Stimulated activated CD4-positive, alpha-beta T cell treated with anti-CD3 and anti-CD28 coated beads, TNF-alpha, amount 100 ng/mL, for 1 hour (primary cell): ENCODE measurements at places on chromosomes 3 and 15.

GRCh38 chr3:171835116-171835515 lies 8.0 kb upstream of the TMEM212 start:
- no peak for DNase-seq

DNA sequence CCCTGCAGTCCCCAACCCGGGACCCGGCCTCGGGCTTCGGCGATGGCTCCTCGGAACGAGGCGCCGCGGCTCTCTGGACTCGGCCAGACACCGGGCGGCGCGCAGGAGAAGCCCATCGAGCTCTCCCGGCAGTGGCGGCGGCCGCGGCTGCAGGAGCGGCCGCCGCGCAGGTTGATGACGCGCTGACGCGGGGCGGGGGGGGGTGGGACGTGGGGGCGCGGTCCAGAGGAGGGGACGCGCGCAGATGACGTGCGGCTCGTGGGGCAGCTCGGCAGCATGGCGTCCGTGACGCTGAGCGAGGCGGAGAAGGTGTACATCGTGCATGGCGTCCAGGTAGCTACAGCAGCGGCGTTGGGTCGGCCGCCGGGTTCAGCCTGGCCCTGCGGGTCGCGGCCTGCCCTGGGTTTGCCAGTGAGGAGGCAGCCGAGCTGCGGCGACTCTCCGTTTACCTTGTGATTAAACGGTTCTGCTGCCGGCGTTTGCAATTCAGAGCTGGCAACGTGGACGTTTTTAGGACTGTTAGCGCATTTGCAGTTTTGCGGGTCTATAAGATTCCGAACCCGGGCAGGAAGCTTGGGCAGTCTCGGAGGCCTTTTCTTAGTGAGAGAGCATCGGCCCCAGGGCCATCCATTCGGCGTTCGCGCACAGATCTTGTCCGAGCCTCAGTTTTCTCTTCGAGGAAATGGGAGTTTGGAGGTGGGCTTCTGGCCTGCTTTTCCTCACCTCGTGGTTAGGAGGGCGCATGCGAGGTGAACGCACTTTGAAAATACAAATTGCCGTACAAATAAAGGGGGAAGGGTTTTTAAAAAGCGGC lies at the start of the genes EXOSC7 and ZDHHC3:
Gene EXOSC7 (plus strand): TSS at position 243 of the 814 bp plus-strand sequence. CDS start 34 bp downstream, at position 277.
Gene ZDHHC3 (minus strand): TSS at position 173 of the 814 bp plus-strand sequence. CDS start 16,738 bp downstream, outside the sequence.
- peak; percentile 77 for DNase-seq

- no peak for DNase-seq
Measured at GRCh38 chr3:142282503-142282902, 57.1 kb upstream of the GK5 start.

DNA sequence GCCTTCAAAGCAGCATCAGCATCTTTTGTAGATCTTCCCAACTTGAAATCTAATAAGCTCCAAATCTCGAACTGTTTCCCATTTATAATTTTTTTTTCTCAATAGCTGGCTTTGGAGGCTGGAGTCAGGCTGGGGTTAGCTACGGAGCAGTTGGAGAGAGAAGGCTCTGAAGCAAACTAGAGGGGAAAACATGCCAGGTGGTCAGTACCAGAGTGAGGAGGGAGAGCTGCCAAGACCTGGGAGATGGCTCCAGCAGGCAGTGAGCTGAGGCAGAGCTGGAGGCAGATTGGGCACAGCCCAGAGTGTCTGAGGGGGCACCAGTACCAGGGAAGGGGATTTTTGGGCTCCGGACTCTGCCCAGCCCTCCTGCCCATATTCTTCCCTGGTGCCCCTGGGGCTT lies 311.2 kb downstream of the RPLP1 start:
- DNase-seq, result no peak

GRCh38 chr15:39354189-39354588 lies 226.7 kb upstream of the THBS1 start:
- no peak for DNase-seq

GRCh38 chr3:29655015-29655747 lies 374.3 kb downstream of the RBMS3 start:
- DNase-seq, result no peak

- no peak for DNase-seq
Measured at GRCh38 chr15:69657626-69658025, 205.0 kb downstream of the RPLP1 start.

DNA sequence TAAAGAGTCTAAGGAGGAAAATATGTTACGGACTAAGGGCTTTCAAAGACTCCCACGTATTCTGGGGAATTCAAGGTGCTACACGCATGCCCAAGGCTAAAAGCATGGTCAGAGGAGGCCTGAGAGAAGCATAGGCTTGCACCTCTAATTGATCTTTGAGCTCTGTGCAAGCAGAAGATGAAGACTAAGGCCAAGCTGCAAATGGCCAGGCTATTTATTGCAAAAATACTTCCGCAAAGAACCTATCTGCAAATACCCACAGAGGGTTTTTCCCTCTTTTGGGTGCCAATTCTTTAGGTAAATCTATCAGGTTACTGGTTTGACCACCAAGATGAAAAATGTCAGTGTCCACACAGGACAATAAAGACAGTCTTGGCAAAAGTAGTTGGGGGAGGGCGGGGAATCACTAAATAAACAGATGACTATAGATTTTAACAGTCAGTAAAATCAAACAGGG lies 119.5 kb downstream of the STAG1 start:
- no peak for DNase-seq

DNA sequence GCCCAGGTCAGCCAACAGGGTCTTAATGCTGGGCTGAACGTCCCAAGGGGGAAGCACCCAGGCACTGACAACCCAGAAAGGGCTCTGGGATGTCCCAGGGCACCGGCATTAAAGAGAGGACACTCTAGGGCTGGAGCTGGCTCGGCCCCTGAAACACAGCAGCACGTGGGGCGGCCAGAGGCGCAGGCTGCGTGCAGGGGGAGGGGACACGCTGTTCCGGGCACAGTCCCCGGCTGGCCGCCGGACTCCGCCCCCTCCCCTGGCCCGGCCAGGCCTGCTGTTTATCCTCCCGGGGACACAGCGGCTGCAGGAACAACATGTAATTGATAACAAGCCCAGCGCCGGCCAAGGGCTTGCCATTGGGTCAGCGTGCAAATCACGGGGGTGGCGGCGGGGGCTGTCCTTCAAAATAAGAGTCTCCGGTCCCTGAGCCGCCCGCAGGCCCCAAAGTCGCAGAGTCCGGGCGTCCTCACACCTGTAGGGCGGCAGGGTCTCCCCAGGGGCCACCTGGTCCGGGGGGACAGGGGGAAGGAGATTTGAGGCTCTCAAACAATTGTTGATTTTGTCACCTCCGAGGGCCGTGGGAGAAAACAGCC lies 1.3 kb downstream of the KLF15 start:
- DNase-seq, result no peak

- DNase-seq, result no peak
Measured at GRCh38 chr3:20904671-20905070, 718.7 kb upstream of the SGO1 start.

DNA sequence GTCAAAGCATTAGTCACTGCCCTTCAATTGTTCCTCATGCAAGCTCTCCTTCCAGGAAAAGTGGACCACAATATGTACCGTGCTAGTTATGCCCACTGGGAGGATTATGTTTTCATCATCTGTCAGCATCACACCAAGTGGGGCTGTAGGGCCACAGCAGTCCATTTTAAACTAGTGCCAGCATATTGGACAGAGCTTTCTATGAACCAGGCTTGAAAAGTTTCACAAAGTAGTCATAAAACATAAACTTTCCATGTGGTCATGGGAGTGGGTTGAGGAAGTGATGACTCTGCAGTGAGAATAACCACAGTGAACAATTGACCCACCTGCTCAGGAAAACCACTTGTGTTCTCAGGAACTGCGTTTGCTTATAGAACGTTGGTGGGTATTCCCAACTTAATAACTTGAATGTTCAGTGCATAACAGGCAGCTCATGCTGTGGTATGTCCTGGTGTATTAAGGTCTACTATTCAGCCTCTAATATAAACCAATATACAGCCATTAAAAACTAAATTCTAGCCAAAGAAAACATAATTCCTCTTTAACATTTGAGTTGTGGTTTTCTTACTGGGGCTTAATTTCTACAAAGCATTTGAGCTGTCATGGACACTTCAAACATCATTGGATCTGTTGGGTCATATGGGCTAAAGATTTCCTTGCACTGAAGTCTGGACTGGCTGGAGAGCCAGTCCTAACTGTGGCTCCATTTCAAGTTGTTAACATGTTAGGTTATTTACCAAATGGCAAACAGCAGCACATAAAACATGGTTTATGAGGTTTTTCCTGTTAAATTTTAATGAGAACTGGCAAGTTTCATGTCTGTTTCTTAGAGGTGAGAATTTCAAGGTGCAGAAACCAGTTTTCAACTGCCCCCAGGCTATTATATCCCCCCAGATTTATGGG lies 274.1 kb downstream of the OTOL1 start:
- DNase-seq, result no peak

GRCh38 chr3:78140866-78141265 lies 1101.0 kb downstream of the ROBO2 start:
- DNase-seq, result no peak

DNA sequence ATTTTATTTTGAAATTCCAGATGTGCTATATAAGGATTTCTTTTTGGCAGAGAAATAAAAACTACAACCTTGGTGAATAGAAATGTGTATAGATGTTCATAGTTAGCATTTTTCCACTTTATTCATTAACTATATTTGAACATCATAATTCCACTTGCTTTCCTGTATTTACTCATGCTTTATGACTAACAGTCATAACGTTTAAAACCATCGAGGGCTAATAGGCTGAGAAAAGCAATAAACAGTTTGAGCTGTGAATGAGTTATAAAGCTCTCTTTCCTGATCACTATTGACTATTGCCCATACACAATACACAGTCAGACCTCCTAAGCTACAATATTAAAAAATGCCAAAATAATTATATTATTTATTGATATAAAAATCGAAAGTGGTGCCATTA lies 502.1 kb upstream of the RASGRP1 start:
- DNase-seq, result no peak

GRCh38 chr3:14397531-14397930 lies 4.9 kb upstream of the SLC6A6 start:
- no peak for DNase-seq

GRCh38 chr3:140143367-140144069 lies 208.5 kb downstream of the CLSTN2 start:
- DNase-seq, result no peak

DNA sequence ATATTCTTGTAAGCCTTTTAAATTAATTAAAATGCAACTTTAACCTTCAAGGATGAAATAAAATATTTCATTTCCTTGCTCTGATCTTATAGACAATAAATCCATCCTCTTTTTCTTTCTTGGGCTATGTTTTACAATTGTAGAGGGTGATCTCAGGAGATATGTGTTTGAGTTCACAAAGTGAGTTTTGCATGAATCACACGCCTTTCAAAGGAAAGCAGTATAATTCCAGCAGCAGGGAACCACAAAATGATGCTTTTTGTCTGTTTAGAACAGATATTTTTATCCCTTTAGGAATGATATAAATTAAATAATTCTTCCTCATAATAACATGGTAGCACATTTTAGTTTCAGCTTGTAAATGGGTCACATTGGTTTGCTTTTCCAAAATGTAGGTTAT lies 191.2 kb downstream of the SEMA6D start:
- DNase-seq, result no peak

DNA sequence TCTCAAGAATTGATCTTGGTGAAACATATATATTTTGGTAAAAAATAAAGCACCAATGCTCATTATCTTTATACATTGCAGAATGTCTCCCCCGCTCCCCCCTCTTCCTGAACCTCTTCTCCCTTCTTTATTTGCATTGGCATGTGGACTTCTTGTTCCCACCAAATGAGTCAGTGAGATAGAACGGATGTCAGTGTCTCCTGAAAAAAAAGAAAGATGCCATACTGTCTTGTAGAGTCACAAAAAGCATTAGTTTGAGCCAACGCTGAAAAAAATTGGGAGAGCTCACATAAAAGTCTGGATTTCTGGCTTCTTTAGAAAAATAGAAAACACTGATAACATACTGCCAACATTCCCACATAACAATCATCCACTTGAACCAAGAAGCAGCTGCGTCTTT lies 32.0 kb upstream of the STXBP5L start:
- DNase-seq, result no peak

DNA sequence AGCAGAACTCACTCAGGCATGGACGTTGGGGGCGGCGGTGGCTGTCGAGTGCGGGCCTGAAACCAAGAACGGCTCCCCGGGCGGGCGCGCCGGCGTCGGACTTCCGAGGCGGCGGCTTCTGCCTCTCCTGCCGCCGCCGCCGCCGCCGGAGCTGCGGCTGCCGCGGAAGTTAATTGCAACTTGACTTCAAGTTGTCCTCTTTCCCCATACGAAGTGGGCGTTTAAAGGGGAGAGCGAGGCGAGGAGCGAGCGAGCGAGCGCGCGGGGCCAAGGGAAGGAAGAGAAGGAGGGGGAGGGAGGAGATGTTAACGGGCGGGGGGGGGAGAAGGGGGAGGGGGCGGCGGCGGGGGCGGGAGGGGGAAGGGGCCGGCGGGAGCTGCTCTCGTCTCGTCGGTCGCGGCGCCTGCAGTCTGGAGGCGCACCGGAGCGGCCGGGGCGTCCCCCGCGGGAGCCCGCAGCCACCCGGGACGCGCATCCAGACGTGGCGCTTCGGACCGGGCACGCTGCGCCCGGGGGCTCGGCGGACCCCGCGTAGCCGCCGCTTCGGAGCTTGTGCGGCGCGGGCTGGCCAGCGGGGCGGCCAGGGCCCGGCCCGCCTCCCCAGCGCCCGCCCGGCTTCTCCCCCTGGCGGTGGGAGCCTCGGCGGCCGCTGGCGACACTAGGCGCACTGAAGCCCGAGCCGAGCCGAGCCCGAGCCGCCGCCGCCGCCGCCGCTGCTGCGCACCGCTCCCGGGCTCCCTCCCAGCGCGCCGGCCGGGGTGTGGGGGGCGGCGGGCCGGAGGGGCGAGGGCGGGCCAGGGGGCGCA lies 19.7 kb upstream of the SATB1 start:
- peak; percentile 61 for DNase-seq

GRCh38 chr3:131835906-131836305 lies 198.9 kb downstream of the CPNE4 start:
- DNase-seq, result no peak

DNA sequence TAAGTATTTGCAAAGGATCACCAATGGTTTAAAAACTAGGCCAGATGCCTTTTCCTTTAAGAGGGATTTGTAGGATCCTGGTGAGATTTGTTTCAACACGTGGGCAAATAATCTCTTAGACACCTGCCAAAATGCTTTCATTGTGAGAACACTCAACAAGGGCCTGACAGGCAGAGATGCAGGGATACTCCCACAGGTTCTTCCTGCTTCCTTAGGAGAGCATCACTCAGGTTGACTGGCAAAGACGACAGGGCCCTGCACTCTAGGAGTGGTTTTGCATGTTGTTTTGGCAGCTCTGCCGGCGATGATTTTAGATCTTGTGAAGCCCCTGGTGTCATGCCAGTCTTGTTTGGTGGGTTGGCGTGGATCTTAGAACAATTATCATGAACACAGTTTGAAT lies 184.5 kb downstream of the NR1D2 start:
- no peak for DNase-seq
